ENCODE measurements at places on chromosomes 2 and 18. TPM values are rescaled to one million over a fixed set of nuclear protein-coding genes. Genes with fewer than 3 reads are reported as not detected.

- no peak for DNase-seq
Observed at GRCh38 chr2:234939576-234939975, 12.2 kb upstream of the SH3BP4 start.

Gene PKDCC
- 247 TPM for polyA plus RNA-seq

- DNase-seq, result no peak
Observed at GRCh38 chr18:12703664-12704063, 822 bp downstream of the PSMG2 start.

DNA sequence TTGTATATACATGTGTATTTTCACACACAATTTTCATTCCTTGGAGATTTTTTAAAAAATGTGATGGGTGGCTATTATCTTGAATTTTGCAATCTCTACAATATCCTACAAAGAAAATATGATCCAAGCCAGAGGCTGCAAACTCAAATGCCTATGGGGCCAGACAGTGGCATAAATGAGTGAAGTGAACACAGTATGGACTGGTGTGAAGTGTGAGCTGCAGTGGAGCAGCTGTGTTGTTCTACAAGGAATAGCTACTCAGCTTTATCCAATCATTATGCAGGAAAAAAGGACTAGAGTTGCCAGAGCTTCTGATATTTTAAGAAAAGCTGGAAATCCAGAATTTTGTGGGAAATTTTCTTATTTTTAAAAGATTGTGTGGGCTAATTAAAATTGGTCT is 62.1 kb downstream of the ARHGEF33 start:
- DNase-seq, result no peak

- DNase-seq, result no peak
Observed at GRCh38 chr2:98448441-98449145, 3.9 kb downstream of the INPP4A start.

DNA sequence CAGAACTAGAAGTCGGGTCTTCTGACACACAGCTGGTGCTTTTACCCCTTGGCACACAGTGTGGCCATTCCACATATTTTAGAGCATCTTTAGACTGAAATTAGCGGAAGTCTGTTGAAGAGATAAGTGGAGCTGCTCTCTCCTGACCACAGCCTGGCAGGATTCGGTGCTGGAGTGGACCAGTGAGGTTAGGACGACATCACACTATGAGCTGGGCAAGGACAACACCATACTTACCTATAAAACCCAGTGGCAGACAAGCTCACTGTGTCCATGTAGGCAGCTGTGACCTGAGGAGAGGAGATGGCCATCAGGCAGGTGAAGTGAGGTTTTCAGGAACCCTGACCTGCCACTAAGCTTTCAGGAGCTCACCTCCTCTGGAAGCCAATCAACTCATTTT is 70.1 kb downstream of the XDH start:
- DNase-seq, result no peak

GRCh38 chr2:75570948-75571729 is 10.4 kb upstream of the EVA1A start:
- peak; percentile 84 for DNase-seq

DNA sequence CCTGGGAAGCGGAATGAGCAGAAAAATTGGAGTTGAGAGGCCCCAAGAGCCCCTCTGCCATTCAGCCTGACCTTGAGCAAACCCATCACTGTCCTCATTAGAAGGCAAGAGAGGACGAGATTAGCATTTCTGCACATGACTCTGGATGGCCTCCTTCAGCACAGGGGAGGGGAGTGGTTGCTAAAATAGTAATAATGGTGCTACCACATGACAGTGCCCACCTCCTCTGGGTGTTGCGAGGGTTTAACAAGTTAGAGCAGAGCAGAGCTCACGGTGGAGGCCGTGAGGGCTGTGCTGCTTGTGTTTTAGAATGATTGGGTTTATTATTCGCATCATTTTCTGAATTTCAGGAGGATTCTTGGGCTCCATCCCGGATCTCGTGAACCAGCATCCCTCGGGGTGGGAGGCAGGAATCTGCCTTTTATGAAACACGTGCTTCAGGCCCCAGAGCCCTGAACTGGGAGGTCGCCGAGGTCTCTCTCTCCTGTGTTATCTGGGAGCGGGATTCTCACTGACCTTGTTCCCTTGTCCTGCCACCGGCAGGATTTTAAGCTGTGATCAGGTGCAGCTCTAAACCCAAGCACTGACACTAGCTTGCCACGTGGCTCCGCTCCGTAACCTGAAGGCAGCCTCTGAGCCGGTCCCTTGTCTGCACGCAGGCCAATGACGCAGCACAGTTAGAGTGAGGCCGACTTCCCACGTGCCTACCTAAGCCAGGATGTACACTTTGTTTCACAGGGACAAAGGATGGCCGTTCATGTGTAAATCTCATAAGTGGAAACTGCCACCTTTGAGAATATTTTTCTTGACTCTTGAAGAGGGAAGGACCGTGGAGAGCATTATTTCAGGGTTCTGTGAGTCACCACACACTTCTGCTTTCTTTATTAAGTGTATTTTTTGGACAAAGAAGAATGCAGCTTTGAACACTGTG is 142.3 kb downstream of the ACOXL start:
- no peak for DNase-seq

GRCh38 chr18:6210349-6211173 is 204.2 kb downstream of the L3MBTL4 start:
- peak; percentile 82 for DNase-seq

GRCh38 chr2:216987252-216987821 is 127.5 kb upstream of the TNP1 start:
- no peak for DNase-seq

- DNase-seq, result peak; percentile 85
Observed at GRCh38 chr18:596288-596881, 403 bp upstream of the CLUL1 start.

DNA sequence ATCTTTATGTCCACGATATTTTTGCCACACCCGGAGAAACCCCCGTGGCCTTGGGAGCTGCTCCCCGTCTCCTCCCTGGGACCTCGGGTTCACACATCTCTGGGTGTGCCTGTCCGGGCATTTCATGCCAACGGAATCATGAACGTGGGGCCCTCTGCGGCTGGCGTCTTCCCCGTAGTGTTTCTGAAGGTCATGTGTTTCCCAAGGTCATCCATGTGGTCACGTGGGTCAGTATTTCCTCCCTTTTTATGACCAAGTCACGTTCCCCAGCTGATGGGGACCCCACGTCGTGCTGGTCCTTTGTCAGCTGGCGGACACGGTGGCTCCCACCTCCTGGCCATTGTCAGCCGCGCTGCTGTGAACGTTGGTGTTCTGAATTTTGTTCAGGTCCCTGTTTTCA is 135.7 kb downstream of the NFATC1 start:
- no peak for DNase-seq

Gene OBSL1
- polyA plus RNA-seq, result 92.9 TPM

- no peak for DNase-seq
Observed at GRCh38 chr2:167181134-167181533, 292.9 kb downstream of the XIRP2 start.

Gene ADRA2B
- 0.84 TPM for polyA plus RNA-seq

Gene ANKRD62
- polyA plus RNA-seq, result 0.01 TPM

DNA sequence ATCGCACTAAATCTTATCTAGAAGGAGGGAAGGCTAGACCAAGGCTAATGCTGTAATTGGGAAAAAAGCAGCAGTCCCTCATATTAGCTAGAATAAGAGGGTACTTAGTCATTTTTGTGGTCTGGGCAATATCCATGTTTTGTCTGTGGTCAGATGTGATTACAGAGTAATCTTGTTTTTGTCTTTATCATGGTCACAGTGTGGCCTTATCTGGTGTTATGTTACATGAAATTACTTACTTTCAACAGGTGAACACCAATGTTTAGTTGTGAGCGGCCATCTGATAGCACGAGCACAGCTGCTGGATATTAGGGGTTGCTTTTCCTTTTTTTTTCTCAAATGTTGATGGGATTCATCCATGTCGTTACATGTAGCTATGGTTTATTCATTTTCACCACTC is 23.7 kb upstream of the PLEKHM3 start:
- no peak for DNase-seq

DNA sequence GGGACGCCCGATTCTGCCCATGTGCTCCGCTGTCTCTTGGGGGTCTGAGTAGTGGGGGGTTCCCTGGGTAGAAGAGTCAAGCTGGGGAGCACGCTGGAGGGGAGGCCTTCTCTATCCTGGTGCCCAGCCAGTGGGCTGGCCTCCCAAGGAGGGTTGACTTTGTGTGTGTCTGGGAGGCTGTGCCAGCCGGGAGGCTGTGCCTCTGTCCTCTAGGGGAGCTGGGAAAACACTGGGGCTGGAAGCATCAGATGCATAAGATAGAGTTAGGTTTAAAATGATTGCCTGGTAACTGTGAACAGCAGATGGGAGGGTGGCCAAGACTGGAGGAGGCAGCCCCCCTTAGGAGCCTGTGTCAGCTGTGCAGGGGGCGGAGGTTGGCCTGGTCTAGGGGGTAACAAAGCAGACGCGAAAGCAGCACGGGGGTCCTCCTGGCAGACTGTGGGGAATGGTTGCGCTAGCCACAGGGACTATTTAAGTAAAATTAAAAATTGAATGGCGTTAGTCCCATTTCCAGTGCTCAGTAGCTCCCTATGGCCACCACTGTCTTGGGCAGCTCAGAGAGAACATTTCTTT is 1.3 kb downstream of the ING5 start:
- peak; percentile 7 for DNase-seq

DNA sequence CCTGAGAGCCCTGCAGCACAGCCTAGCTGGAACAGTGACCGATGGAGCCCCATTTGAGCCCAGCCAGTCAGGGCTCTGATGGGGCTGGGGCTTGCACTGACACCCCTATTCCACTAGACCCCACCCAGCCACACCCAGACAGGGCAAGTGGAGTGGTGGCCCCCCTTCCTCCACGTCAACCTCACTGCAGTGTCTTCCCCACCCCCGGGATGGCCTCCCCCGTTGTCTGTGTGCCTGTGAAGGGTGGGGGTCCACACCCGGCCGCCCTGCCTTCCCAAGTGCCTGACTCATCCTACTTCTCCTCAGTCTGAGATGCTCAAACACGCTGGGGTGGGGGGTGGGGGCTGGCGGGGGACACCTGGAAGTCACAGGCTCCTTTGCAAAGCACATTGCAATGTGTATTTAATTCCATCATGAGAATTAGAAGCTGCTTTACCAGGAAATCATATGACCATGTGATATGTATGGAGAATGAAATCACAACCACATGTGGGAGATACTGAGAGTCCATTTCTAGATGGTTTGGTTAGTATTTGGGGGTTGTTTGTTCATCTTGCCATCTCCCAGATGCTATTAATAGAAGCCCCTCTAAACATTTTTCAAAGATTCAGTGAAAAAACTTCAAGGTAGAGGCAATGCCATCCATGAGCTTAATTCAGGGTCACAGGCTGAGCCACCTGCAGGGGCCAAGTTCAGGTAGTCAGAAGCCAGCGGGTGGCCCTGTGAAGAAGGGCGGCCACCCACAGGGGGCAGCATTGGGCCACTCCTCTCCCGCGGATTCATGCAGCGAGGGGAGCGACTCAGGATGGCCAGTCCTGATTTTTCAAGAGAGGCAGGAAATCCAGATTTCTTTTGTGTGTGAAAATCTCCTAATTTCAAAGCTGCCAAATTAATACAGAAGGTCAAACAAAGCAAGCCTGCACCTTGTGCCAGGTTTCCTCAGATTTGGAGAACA is 22.7 kb upstream of the GMPPA start:
- DNase-seq, result peak; percentile 57

DNA sequence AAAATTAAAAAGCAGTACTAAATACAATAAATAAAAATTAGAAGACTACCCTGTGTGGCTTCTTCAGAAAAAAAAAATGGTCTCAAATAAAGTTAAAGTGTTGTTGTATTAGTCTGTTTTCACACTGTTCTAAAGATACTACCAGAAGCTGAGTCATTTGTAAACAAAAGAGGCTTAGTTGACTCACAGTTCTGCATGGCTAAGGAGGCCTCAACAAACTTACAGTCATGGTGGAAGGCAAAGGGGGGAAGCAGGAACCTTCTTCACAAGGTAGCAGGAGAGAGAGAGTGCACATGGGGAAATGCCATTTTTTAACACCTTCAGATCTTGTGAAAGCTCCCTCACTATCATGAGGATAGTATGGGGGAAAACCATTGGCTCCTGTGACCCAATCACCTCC is 612.8 kb downstream of the RNF144A start:
- no peak for DNase-seq

DNA sequence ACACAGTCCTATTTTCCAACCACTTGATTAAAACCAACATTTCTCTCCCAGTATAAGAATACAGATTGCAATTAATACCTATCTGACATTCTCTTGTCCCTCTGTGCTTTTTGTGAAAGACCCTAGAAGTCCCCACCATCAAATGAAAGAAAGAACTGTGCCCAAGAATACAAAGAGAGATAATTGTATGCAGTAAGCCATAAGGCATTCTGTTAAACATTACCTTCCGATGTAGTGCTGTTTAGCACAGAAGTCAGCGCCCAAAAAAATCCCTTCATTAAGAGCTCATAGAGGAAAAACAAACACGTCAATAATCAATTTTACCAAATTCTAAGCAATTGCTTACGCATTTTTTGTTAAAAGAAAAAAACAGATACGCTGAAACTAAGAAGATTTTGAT is 41.1 kb downstream of the ZNF516 start:
- no peak for DNase-seq

GRCh38 chr18:58057291-58057965 is 13.4 kb downstream of the NEDD4L start:
- no peak for DNase-seq

- no peak for DNase-seq
Observed at GRCh38 chr2:214481204-214481603, 70.3 kb downstream of the VWC2L start.

Gene TSPYL6
- 0.06 TPM for polyA plus RNA-seq

Gene CCDC121
- 5.4 TPM for polyA plus RNA-seq

DNA sequence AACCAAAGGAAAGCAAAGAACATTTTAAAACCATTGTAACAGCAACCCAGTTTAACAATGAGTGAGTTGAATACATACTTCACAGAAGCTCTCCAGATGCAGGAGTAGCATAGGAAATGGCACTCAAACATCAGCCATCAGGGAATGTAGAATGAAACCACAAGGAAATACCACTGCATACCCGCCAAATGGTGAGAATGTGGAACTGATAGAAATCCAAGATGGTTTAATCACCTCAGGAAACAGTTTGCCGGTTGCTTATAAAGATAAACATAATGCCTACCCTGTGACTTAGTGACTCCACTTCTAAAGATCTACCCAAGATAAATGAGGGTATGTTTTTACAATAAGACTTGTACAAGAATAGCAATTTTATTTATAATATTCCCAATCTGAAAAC is 132.0 kb downstream of the GALNT1 start:
- DNase-seq, result no peak

DNA sequence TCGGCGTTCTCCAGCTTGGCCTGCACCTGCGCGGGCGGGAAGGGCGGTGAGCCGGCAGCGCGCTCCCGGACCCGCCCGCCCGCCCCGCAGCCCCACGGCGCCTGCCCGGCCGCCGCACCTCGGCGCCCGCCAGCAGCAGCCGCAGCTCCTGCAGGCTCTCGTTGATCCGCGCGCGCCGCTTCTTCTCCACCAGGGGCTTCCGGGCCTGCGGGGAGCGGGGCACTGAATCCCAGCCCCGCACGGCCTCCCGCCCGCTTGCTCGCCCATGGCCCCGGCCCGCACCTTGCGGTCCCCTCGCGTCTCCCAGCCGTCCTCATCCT is 335 bp downstream of the HES6 start:
- DNase-seq, result no peak

Gene HOXD12
- polyA plus RNA-seq, result not detected

- DNase-seq, result no peak
Observed at GRCh38 chr18:61549416-61549815, 216.2 kb downstream of the CDH20 start.

GRCh38 chr2:1869987-1870386 is 125.7 kb upstream of the PXDN start:
- no peak for DNase-seq

Gene MPV17
- 99.6 TPM for polyA plus RNA-seq

Gene SCN7A
- polyA plus RNA-seq, result 6.7 TPM

Gene AMER3
- polyA plus RNA-seq, result 1.3 TPM

GRCh38 chr2:10284108-10284870 is 18.4 kb upstream of the HPCAL1 start:
- no peak for DNase-seq
